Activated CD8-positive, alpha-beta memory T cell treated with anti-CD3 and anti-CD28 coated beads for 1 hour (primary cell): ENCODE measurements at places on chromosomes 2 and 18.
A peak's percentile ranks its signal among the peaks of the same experiment; 100 is the strongest.

DNA sequence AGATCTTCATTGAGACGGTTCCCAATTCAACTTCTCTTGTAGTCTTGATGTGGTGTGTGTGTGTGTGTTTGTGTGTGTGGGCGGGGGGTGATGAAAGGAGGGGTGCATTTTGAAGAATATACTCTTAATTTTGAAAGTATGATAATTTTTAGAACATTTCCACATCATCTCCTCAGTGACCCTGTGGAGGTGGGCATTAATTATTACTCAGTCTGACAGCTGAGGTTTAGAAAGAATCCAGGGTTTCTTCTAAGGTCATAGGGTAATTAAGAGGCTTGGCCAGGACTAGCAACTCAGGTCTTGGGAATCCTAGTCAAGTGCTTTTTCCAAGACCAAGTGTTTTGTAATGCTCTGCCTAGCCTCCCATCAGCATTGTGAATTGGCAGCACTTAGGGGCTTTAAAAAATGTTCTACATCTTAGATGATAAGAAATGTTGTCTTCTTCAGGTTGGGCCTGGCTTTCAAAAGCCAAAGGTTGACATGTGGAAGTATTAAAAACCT, 100.5 kb downstream of the SPTBN1 start:
- no peak for DNase-seq

- DNase-seq = no peak
These were observed 262.0 kb downstream of the MREG start for GRCh38 chr2:215751200-215751910.

DNA sequence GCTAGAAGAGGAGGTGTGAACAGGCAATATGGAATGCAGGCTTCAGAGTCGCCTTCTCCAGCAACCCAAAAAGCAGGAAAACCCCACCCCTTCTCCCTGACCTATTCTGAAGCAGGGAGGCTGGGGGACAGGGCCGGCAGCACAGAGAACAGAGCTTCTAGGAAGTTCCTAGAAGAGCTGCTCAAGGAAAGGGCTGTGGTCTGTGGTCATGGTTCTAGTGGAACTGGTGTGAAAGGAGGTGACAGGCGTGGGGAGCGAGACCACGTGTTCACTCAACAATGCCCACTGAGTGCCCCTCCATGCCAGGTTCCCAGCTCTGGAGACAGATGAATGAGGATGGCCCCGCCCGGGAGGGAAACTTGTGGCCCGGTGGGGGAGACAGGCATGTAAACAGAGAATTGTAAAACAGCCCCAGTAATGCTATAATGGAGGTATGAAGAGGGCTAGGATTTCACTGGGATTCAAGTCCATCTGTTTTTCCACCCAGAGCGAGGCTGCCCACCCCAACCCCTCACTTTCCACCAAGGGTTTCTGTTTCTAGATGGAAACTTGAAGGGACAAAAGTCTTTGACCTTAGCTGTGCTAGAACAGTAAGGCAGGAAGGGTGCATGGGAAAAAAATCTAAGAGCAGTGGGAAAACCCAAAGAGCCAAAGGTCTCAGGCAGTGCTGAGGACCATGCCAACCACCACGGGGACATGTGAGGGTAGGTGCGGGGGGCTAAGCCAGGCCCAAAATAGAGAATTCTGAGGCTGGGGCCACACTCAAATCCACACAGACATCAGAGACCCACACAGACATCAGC, 71.8 kb downstream of the TNS1 start:
- DNase-seq = no peak

GRCh38 chr18:45962461-45962860, 4.7 kb downstream of the EPG5 start:
- DNase-seq = peak; percentile 19

DNA sequence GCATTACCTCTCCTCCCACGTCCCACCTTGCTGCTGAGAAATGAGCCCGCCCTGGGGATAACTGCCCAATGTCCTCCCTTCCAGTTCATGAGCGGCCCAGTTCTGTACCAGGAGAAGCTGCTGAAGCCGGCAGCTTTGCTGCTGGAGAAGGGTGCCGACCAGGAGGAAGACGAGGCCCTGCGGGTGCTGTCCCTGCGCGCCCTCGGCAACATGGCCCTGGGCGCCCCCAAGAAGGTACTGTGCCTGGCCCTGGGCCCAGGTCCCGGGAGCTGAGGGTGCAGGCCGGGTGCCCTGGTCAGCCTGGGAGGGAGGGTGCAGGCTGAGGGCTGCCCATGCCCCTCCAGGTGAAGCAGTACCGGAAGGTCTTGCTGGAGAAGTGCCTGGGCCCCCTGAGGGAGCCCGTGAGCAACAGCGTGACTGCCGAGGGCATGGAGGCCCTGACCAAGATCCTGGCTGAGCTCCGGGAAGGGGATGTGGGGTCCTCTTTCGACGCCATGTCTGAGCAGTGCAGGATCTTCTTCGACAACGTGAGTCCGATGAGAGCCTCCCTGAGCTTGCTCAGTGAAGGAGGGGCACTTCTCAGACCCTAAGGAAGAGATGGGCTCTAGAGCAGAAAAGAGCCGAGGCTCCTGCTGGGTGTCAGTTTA, 25.7 kb downstream of the HJURP start:
- no peak for DNase-seq

DNA sequence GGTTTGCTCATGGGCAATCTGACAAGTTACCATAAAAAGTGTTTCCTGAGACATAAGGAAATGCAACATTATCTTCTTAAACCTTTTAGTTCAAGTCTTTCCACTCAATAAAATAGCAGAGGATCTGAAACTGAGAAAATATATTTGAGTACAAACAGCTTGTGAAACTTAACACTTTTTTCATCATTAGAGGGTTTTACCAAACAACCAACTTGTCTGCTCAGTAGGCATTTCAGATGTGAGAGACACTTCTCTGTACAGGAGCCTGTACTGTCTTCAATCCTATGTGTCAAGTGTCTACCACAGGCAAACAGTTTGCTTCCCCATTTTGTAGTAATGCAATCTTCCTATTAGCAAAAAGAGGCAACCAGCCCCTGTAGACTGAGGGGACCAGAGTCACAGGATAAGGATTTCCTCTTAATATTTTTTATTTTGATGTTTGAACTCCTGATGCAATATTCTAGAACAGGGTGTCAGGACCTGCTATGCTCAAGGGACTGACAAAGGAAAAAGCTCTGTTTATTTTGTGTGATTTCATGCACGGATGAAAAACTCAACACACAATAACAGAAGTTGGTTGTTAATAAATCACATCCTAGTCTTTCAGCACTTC, 159.1 kb upstream of the LHCGR start:
- DNase-seq = no peak

DNA sequence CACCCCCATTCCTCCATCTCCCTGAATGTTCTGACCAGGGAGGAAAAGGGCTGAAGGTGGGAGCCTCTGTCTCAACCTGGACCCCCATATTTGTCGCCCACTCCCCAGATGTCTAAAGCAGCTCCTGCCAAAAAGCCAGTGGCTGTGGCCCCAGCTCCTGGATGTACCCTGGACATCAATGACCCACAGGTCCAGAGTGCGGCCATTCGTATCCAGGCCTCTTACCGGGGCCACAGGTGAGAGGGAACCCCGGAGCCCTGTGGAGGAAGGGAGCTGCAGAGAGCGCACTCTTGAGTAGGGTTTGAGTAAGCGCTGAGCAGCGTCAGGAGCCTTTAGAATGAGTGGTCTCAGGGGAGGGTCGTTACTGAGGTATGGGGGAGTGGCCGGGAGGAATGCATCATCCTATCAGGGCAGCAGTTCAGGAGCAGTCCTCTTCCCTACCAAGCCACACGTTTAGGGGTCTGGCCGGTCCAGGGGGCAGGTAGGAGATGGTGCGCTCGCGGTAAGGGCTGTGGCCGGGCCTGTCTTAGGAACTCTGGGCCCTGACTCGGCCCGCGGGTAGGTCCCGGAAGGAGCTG, 2.4 kb upstream of the GMPPA start:
- DNase-seq = no peak

DNA sequence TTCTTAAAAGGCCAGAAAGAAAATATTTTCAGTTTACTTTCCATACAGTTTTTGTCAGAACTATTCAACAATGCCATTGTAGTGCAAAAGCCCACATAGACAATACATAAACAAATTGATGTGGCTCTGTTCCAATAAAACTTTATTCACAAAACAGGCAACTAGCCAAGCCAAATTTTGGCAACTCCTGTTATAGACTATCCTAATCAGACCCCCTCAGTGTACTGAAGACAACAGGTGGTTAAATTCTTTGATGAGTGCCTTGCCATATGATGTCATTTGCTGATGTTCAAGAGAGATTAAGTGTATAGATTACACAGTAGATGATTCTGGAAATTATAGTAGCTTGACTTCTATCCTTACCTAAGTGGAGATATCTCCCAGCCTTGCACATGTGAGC, 83.4 kb downstream of the FANCL start:
- DNase-seq = no peak

DNA sequence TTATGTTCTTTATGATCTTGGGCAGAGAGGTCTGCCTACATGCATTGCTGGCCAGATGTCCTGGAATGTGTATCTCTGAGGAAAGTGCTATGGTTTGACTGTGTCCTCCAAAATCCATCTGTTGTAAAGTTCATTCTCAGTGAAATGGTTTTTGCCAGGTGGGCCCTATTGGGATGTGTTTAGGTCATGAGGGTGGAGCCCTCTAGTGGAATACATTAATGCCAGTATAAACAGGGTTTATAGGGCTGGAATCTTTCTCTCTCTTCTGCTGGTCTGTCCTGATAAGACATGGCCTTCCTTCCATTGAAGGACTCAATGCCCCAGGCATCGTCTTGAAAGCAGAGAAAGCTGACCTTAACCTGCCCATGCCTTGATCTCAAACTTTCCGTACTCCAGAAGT, 258.5 kb downstream of the RPIA start:
- no peak for DNase-seq

DNA sequence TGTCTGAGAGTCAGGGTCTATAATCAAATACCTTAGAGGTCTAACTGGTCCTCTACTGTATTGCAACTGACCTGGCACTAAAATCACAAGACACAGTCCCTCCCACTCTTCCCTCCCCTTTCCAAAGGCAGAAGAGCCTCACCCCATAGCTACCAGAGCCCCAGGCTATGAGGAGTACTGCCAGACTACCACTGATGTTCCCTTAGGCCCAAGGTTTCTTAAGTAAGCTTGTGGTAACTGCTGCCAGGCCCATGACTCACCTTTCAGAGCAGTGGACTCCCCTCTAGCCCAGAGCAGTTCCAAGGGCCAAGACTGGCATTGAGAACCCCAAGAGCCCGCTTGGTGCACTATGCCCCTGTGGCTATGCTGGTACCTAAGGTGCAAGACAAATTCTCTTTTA, 1193.4 kb downstream of the DSC3 start:
- DNase-seq = no peak

DNA sequence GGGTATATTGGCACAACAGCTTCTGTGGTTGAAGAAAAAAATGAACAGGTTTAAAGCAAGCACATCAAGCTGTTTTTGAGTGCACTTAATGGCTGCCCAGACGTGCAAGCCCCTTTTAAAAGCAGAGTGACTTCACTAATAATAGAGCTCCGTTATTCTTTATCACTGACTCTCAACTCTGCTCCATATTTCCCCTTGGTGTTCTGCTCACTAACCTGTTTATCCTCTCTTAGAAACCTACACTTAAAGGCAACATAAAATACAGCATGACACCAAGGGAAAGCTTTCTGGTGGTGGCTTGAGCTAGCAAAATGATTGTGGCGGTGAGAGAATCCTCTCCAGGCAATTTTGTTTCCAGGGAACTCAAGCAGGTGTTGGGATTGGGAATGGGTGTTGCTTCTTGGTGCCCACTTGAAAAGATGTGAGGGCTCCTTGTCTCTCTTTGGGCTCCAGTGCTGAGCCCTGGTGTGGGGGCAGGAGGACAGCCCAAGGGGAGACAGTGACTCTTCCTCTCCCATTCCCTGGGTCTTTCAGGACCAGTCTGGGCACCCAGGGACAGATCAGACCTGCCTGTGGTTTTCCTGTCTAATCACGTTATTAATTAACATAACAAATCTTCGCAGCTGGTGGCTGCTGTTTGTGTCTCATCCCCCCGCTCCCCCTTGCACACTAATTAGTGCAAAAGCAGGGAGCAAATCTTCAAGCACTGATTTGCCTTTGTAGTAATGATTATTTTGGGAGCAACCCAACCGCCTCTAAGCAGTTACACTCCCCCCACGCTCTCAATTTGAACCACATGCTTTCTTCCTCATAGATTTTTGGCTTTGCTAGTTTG, 289.4 kb upstream of the CXCR4 start:
- DNase-seq = no peak

DNA sequence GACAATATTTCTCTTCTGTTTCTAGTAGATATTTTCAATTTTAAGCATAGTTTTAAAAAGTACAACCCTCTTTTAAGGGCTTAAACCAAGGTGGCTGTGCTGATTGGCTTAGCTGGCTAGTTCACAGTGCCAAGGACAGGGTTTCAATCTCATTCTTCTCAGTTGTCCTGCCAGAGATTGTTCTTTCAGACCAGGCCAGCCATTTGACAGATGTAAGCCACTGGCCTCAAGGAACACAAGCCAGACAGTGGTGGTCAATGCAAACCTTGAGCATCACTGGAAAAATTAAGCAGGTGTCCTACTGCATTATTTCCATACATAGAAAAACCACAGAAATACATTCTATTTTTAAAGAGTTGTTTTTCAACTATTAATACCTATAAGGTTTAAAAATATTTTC, 5.9 kb downstream of the RNF103 start:
- DNase-seq = no peak

DNA sequence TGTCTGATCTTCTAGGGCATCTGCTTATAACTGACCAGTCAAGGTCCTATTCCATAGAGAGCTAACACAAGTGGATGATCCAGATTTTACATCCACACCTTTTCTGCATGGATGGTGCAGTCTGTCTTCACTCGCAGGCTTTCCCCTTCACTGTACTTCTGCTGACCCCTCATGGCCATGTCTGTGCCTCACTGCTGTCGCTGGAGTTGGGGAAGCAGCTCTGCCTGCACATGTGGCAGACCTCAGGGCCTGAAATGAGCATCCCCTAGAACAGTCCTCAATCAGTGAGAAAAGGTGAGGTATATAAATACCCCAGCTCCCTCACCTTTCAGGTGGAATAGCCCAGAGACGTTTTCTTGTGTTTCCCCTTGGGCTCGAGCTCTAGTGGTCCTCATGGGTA, 233.8 kb downstream of the ANKRD36B start:
- DNase-seq = no peak

DNA sequence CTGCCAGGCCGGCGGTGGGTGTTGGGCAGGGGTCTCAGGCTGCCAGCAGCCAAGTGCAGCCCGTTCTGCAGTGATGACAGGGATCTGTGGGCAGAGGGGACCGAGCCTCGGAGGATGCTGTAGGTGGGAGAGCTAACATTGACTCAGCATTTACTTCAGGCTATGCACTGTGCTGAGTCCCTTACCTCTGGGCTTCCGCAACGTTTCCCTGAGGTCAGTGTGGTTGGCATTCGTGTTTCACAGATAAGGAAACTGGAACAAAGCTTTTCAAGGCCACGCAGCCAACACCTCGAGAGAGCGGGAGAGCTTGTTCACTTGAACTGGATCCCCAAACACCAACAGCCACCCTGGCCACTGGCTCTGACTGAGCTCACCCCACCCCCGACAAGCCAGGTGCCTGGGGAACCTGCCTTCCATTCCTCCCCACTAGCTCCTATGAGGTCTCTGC, 839 bp upstream of the GPR148 start:
- peak; percentile 2 for DNase-seq

DNA sequence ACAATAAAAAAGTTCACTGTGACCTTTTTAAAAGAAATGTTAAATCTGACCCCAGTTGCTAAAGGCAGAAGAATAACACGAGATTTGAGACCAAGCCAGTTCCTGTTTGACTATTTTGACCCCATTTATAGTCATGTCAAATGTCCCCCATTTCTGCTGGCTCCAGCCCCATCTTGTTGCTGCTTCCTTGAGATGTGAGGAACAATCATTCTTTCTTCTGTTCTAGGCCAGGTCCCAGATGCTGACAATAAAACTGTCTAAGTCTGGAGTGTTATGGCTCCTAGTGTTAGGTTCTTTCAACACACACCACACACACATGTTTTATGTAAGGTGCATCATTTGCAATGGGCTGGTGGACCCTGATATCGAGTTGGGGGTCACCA, 92.0 kb upstream of the CYP1B1 start:
- DNase-seq = no peak
